ENCODE measurements at places on chromosomes 7 and 10. TPM values are rescaled to one million over a fixed set of nuclear protein-coding genes. Genes with fewer than 3 reads are reported as not detected.

GRCh38 chr7:140669352-140669751, 3.4 kb upstream of the ADCK2 start:
- no peak for DNase-seq

The NOBOX gene
- not detected for total RNA-seq

DNA sequence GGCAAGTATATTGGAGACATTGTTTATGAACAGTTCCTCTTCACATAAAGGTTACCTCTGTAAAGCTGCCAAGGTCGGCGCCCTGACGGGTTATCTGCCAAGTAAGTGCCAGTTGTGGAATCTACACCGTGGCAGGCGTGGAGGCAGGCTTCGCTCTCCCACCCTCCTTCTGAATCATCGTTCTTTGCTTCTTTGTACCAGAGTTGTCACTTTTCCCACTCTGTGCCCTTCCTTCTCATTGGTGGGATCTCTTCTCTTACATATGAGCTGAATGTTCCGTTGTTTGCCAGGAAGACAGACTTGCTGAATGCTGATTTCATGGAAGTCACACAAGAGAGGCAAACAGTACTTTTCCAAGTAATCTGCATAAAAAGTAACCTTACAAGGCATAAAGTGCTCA, 40.6 kb upstream of the PTPRZ1 start:
- no peak for DNase-seq

The HABP2 gene
- total RNA-seq, result not detected

The KCNIP2 gene
- 18.9 TPM for total RNA-seq

The GRM3 gene
- not detected for total RNA-seq

DNA sequence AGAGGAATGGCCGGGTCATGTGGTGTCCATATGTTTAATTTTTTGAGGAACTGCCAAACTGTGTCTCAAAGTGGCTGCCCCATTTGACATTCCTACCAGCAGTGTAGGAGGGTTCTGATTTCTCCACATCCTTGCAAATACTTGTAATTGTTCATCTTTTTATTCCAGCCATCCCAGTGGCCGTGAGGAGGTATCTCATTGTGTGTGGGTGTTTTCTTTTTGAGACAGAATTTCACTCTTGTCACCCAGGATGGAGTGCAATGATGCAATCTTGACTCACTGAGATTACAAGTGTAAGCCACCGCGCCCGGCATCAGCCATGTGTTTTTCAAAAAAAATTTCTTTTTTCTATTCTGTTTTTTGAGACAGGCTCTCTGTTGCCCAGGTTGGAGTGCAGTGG, 38.7 kb upstream of the DLG5 start:
- no peak for DNase-seq

GRCh38 chr10:110258542-110258941, 46.2 kb downstream of the SMNDC1 start:
- no peak for DNase-seq

DNA sequence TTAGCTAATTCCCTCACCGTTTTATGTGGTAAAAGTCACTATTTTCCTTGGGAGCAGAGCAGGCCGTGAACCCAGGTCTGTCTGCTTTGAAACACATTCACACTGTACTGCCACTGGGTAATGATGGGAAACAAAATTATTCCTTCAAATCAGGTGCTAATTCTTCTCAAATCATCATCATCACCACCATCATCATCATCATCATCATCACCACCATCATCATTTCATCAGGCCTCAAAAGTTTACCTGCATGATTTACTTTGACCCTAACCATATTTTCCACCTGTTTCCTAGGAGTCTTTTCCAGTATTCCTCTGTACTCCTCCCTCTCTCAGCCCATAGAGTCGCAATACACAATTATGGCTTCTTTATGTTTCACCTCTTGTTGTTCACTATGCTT, 220.5 kb downstream of the GLI3 start:
- DNase-seq, result no peak

DNA sequence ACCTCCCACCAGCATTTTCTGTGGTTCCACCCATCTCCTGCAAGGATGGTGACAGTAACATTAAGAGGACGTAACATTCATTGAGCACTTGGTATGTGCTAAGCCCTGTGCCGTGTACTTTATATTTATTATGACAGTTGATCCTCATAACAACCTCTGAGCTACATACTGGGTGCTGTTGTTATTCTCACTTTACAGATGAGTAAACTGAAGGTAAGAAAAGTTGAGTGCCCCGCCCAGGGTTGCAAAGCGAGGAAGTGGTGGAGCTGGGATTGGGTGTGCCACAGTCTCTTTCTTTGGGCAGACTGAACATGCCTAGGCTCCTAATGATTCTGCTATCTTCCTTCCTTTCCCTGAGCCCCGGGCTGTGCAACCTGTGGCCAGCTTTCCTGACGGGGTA, 107.4 kb downstream of the SH3PXD2A start:
- no peak for DNase-seq

DNA sequence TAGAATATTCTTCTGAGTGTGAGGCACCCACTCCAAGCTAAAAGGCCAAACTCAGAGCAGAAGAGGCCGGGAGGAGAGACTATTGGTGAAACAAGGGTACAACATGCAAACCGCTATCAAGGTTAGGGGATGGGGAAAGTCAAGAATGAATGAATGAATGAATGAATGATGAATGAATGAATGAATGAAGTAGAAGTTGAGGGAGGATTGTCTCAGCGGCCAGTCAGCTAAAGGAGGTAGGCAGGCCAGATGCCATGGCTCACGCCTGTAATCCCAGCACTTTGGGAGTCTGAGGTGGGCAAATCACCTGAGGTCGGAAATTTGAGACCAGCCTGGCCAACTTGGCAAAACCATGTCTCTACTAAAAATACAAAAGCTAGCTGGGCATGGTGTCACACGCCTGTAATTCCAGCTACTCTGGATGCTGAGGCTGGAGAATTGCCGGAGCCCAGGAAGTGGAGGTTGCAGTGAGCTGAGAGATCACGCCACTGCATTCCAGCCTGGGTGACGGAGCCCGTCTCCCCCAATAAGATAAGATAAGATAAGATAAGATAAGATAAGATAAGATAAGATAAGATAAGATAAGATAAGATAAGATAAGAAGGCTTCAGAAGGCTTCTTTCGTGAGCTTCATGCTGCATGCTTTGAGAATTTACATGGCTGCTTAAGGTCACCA, 250.8 kb downstream of the CCDC3 start:
- no peak for DNase-seq
